Naive thymus-derived CD4-positive, alpha-beta T cell (primary cell): ENCODE measurements at places on chromosomes 4 and X. TPM values are rescaled to one million over a fixed set of nuclear protein-coding genes. Genes with fewer than 3 reads are reported as not detected.

DNA sequence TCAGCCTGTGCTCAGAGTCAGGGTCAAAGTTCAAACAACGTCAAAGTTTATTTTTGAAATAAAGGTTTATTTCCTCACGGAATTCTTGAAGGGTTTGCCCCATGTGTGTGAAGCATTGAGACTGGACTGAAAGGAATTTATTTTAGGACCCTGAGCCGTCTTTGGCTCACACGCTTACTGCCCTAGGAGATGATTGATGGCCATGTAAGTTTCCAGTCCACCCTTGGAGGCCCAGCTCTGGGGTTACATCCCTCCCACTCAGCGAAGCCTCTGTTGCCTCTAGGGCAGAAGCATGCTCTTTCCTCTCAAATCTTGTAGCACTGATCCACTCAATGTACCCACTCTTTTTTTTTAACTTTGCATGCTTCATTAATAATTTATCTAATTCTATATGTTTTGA lies 4.5 kb upstream of the NHSL2 start:
- H3K27ac ChIP-seq: no peak overlapping the region
- no peaks in the 10 kb centered on the region for H3K4me1 ChIP-seq
- no peak for DNase-seq
- H3K36me3 ChIP-seq: no peaks in the 10 kb centered on the region
- H3K27me3 ChIP-seq: peaks cover 3% of the 10 kb centered on the region

- no peak overlapping the region for H3K27ac ChIP-seq
- DNase-seq: no peak
- no peak overlapping the region for H3K4me3 ChIP-seq
- H3K4me1 ChIP-seq: no peaks in the 10 kb centered on the region
Observed at GRCh38 chrX:28638775-28639174, 51.5 kb downstream of the IL1RAPL1 start.

The DMP1 gene
- total RNA-seq: not detected

GRCh38 chrX:102979536-102979935 lies 42.5 kb downstream of the RAB40AL start:
- H3K27ac ChIP-seq: no peak overlapping the region
- H3K4me1 ChIP-seq: no peaks in the 10 kb centered on the region
- H3K27me3 ChIP-seq: no peaks in the 10 kb centered on the region
- H3K4me3 ChIP-seq: no peak overlapping the region
- H3K36me3 ChIP-seq: no peaks in the 10 kb centered on the region

DNA sequence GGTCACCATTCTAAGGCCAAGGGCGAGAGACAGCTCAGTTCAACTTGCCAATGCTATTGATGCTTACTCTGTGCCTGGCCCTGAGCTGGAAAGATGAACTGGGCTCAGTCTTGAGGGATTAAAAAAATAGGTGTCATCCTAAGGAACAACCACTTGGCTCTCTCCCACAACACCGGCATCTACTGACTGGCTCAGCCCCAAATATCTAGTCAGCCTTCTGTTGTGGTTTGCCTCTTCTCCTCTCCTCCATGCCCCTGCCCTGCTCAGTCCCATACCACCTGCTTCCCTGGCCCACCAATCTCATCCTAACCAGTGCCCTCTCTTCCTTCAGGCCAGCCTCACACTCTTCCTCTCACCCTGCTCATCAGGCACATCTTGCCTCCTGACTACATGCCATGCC lies 29.6 kb downstream of the KDM5C start:
- peaks cover 4% of the 10 kb centered on the region for H3K36me3 ChIP-seq
- H3K4me1 ChIP-seq: no peaks in the 10 kb centered on the region
- H3K27ac ChIP-seq: no peak overlapping the region
- H3K27me3 ChIP-seq: no peaks in the 10 kb centered on the region
- DNase-seq: no peak

GRCh38 chr4:174135530-174135929 lies 147.9 kb downstream of the FBXO8 start:
- H3K4me1 ChIP-seq: no peaks in the 10 kb centered on the region
- H3K4me3 ChIP-seq: no peak overlapping the region
- no peak overlapping the region for H3K27ac ChIP-seq
- no peaks in the 10 kb centered on the region for H3K36me3 ChIP-seq
- DNase-seq: no peak
- no peaks in the 10 kb centered on the region for H3K27me3 ChIP-seq

The OSTC gene
- 31.8 TPM for total RNA-seq

- no peaks in the 10 kb centered on the region for H3K4me1 ChIP-seq
- H3K27me3 ChIP-seq: no peaks in the 10 kb centered on the region
- no peak for DNase-seq
- H3K36me3 ChIP-seq: no peaks in the 10 kb centered on the region
- H3K27ac ChIP-seq: no peak overlapping the region
Observed at GRCh38 chr4:176638992-176639391, 153.7 kb downstream of the VEGFC start.

DNA sequence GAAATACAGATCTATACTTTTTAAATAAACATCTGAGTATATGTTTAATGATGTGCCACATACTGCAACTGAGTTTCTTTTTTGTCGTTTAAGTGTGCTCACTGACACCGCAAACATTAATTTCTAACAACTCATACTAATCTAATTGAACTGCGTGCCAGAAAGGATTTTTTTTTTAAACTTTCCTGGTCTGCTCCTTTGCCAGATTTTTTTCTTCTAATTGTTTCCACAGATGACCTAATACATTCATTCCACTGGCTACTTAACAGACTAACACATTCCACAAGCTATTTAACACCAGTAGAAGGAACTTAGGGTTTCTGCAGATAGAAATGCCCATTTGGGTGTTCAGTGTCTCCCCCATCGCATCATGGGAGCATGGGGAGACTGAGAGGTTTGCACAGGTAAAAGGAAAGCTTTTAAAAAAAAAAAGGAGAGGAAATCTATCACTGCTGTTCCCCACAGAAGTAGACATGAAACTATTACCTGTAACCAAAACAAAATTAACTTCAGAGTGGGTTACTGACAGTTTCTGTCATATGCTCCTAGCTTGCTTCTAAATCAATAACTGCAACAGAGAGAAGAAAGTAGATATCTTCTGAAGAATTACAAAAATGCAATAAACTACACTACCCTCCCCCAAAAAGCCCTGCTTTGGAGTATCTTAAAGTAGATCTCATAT lies 31.6 kb downstream of the SH3KBP1 start:
- no peaks in the 10 kb centered on the region for H3K36me3 ChIP-seq
- H3K27me3 ChIP-seq: no peaks in the 10 kb centered on the region
- peak overlapping the region; percentile 13 for H3K4me3 ChIP-seq
- peak overlapping the region; percentile 31 for H3K27ac ChIP-seq
- no peak for DNase-seq

The NKX3-2 gene
- not detected for total RNA-seq

- no peak overlapping the region for H3K27ac ChIP-seq
- H3K4me3 ChIP-seq: no peak overlapping the region
- DNase-seq: no peak
- no peaks in the 10 kb centered on the region for H3K36me3 ChIP-seq
- H3K27me3 ChIP-seq: no peaks in the 10 kb centered on the region
Observed at GRCh38 chr4:108427946-108428485, 192.4 kb upstream of the RPL34 start.

DNA sequence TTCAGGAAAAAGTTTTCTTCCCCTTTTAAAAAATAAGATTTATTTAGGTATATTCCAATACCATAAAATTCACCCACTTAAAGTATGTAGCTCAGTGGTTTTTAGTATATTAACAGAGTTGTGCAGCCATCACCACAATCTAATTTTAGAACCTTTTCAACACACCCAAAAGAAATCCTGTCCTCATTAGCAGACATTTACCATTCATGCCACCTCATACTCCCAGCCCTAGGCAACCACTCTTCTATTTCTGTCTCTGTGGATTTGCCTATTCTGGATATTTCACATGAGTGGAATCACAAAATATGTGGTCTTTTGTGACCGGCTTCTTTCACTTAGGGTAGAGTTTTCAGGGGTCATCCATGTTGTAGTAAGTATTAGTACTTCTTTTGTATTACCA lies 7.4 kb downstream of the ZNF81 start:
- DNase-seq: no peak
- H3K4me1 ChIP-seq: no peaks in the 10 kb centered on the region
- H3K36me3 ChIP-seq: no peaks in the 10 kb centered on the region
- no peaks in the 10 kb centered on the region for H3K27me3 ChIP-seq
- H3K4me3 ChIP-seq: no peak overlapping the region

DNA sequence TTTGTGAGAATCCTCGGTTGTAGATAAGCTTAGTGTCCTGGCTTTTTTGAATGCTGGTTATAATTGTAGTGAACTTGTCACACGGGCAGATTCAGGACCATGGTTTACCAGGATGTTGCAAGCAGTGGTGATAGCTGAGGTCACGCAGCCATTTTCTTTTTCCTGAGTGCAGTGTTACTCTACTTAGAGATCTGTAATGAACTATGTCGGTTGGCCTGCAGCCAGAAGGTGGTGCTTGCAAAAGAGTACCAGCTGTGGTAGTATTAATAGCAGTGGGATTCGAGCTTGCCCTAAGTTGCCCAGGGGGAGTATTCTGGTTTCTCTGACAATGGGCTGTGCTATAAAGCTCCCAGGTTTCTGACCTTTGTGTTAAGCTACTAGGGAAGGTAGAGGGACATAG lies 368.9 kb downstream of the SLITRK2 start:
- no peak for DNase-seq
- no peak overlapping the region for H3K27ac ChIP-seq
- H3K4me1 ChIP-seq: no peaks in the 10 kb centered on the region
- no peaks in the 10 kb centered on the region for H3K36me3 ChIP-seq
- no peaks in the 10 kb centered on the region for H3K27me3 ChIP-seq
- no peak overlapping the region for H3K4me3 ChIP-seq

The OTUD4 gene
- total RNA-seq: 58.9 and 63.2 TPM in 2 replicates

The CXCL1 gene
- total RNA-seq: not detected

The SPANXN3 gene
- total RNA-seq: not detected

The REELD1 gene
- 1.3 TPM for total RNA-seq

DNA sequence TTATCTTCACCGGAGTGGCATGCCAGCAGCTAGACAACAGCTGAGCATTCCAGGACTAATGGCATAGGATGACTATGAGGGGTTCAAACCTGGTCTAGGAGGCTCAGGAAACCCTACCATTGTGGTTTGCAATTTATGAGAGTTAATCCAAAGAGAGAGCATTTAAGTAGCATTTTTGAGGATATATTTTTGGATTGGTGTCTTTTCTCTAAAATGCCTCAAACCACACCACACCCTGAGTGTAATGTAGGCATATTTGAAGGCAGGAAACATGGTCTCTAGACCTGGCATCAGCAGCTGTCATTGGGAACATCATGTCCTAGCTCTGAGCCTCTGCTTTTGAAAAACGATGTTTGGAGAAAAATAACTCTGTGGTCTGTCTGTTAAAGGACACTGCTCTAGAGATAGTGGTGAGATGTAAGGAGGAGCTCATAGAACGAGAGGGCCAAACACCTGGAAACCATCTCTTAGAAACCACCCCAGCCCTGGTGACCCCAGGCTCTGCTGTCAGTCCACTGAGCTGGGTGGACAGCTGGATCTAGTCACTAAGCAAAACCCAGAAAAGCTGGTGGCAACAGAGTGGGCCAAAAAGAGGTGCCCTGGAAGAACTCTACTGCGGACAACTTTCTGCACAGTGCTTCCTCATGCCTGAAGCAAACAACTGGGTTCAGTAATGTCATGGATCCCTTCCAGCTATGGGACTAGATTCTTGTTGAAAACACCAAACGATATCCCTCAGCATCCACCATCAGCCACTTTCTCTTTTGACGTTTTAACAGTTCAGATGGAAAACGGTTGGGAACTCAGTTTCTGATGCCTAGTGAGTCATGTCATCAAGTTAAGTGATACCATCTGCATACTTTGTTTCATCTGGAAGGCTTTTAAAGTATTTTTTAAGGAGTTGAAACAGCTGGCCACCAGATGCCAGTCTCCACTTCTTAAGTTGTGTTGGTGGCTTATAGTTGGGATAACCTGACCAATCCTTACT lies 100.2 kb upstream of the C1QTNF7 start:
- DNase-seq: no peak
- no peaks in the 10 kb centered on the region for H3K4me1 ChIP-seq
- H3K4me3 ChIP-seq: no peak overlapping the region
- no peaks in the 10 kb centered on the region for H3K27me3 ChIP-seq

The F9 gene
- total RNA-seq: not detected

DNA sequence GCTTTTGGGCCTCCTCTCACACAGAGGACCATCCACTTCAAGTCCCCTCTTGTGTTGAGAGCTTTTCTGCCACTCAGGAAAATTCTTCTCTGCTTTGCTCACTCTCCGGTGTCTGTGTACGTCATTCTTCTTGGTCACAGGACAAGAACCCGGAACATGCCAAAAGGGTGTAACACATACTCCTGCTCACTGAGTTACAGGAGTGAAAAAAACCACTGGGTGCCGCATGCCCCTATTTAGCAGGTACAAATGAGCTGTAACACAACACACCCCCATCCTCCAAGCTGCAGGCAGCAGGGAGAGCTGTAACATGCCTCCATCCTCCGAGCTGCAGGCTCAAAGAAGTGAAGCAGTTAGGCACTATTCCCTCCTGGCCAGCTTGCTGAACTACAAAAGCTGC lies 13.0 kb upstream of the CXCL2 start:
- no peaks in the 10 kb centered on the region for H3K36me3 ChIP-seq
- H3K4me3 ChIP-seq: no peak overlapping the region
- no peak overlapping the region for H3K27ac ChIP-seq
- no peaks in the 10 kb centered on the region for H3K4me1 ChIP-seq
- no peak for DNase-seq

- peak overlapping the region; percentile 19 for H3K4me3 ChIP-seq
- no peaks in the 10 kb centered on the region for H3K36me3 ChIP-seq
- no peaks in the 10 kb centered on the region for H3K4me1 ChIP-seq
- H3K27ac ChIP-seq: no peak overlapping the region
- no peaks in the 10 kb centered on the region for H3K27me3 ChIP-seq
Observed at GRCh38 chr4:157992038-157992705, 180.7 kb downstream of the GASK1B start.

DNA sequence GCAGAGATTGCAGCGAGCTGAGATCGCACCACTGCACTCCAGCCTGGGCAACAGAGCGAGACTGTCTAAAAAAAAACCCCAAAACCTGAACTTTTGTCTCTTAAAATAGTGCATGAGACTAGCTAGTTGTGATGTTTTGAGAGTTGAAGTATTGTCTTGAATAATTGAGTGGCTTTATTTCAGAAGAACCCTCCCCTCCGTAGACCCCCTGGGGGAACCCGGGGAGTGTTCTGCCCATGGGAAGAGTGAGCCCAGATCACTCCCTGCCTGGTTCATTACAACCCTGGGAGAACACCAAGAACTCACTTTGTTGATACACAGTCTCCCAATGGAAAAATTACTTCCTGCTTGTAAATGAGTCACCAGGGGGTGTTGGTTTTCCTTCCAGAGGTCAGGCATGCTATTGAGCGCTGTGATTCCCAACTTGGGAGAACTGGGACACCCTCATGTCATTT lies 65.3 kb upstream of the SHISA3 start:
- H3K27me3 ChIP-seq: no peaks in the 10 kb centered on the region
- no peaks in the 10 kb centered on the region for H3K4me1 ChIP-seq
- H3K36me3 ChIP-seq: no peaks in the 10 kb centered on the region
- no peak overlapping the region for H3K4me3 ChIP-seq
- DNase-seq: no peak

- no peak overlapping the region for H3K4me3 ChIP-seq
- DNase-seq: no peak
- H3K27ac ChIP-seq: no peak overlapping the region
- H3K4me1 ChIP-seq: no peaks in the 10 kb centered on the region
- H3K27me3 ChIP-seq: no peaks in the 10 kb centered on the region
Observed at GRCh38 chr4:88429401-88429800, 27.5 kb upstream of the HERC5 start.

GRCh38 chrX:136347706-136348105 lies 46.9 kb downstream of the ADGRG4 start:
- H3K4me3 ChIP-seq: no peak overlapping the region
- no peaks in the 10 kb centered on the region for H3K36me3 ChIP-seq
- H3K27ac ChIP-seq: no peak overlapping the region
- no peaks in the 10 kb centered on the region for H3K27me3 ChIP-seq
